ENCODE measurements at places on chromosomes 5 and 9.

DNA sequence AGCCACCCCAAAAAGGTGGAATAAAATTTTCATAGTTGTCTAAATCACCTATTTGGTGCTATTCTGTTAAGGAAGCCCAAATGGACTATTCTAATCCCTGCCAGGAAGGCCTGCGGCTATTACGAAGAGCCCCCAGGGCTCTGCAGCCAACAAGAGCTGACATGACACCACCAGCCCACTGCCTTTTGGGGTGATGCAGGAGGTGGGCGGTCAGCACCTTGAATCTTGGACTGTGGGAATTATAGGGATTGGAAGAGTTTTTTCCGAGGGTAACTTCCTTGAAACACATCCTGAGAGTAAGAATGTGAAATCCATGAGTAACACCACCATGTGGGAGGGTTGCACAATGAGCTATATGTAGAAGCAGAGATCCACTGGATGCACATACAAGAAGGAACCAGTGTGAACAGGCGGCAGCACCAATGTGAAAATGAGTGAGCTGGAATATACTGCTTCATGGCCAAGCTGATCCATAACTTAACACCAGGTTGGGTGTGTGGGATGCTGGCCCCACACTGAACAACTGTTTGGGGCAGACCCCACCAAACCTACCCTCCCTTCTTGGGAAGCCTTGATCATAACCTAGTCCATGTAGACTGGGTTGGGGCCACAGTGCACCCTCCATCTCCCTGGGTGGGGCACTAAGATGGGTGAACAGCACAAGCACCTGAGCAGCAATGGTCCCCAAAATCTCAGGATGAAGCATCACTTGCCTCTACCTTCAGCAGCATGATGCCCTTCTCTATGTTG lies 239.0 kb downstream of the FSTL4 start:
- no peak for DNase-seq

DNA sequence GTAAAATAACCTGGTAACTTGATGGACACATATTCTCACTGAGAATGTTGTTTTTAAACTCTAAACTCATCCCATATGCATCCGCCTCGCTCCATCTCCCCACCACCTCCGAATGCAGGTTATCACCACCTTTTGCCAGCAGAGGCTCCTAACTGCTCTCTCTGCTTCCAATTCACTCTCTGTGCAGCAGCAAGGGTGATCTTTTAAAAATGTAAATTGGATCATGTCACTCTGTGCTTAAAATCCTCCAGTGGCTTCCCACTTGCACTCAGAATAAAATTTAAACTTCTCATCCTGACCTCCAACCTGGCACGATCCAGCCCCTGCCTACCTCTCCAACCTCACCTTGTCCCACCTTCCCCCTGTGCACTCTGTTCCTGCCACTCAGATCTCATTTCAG lies 317.2 kb downstream of the ZSWIM6 start:
- no peak for DNase-seq

DNA sequence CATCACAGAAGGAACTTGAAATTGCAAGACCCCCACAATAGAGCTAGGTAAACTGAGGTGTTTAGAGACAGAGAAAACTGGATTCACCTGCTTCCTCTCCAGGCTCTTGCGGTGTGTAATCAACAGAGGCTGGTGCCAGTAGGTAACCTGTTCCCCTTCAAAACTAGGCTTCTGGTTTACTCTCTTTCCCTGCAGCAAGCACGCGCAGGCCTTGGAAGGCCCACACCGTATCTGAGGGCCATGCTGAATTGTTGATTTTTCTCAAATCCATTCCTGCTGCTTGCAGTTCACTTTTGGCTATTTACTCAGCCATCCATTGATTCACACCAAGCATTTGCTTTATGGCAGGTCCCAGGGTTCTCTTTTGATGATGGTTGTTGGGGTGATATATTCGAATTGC lies 667 bp upstream of the FRRS1L start:
- DNase-seq, result no peak

GRCh38 chr9:134378901-134379338 lies 52.7 kb downstream of the RXRA start:
- DNase-seq, result peak; percentile 99

GRCh38 chr9:136090056-136090735 lies 4.9 kb downstream of the NACC2 start:
- no peak for DNase-seq

DNA sequence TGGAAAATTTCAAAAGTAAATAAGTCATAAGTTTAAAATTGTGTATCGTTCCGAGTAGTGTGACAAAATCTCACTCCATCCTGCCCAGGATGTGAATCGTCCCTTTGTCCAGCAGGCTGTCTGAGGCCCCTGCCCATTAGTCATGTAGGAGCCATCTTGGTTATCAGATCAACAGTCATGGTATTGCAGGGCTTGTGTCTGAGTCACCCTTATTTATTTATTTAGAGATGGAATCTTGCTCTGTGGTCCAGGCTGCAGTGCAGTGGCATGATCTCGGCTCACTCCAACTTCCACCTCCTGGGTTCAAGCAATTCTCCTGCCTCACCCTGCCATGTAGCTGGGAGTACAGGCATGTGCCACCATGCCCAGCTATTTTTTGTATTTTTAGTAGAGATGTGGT lies 30.2 kb downstream of the ITGA2 start:
- no peak for DNase-seq

DNA sequence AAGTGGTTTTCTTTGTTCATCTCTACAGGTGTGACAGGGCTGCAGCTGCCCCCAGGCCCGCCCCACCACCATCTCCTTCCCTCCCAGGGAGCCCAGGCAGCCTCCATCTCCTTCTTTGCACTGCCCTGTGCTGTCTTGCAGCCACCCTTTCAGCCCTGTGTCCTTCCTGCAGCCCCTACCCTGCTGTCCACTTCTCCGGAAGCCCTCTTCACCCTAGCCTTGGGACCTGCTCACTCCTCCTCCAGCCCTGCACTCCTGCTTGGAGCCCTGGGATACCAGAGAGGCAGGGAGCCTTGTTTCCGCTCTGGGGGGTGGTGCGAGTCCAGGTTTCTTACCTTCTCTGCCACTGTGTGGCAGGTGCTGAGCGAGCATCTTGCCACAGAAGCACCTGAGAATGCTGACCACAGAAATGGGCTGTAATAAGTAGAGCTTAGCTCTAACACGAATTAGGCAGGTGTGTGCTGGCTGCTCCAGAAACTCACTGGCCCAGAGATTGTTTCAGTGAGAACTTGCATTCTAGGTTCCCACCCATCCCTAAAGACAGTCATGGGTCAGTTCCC lies 51.3 kb upstream of the GADD45G start:
- DNase-seq, result no peak

DNA sequence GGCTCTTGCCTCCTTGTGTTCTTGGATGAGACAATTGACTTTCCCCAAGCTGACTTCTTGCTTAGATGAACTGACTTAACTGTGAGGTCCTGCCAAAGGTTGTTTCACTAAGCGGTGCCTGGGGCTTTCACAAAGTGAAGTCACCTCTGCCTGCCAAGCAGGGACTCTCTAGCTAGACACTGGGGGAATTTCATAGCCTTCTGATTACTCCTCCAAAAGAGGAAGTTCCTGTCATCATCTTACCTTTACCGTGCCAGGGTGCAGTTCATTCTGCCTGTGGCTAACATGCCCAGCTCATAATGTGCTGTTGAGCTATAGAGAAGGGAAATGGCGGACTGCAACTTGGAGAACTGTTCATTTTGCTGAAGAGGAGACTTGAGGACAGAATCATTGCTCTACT lies 472.0 kb upstream of the WWC1 start:
- no peak for DNase-seq

DNA sequence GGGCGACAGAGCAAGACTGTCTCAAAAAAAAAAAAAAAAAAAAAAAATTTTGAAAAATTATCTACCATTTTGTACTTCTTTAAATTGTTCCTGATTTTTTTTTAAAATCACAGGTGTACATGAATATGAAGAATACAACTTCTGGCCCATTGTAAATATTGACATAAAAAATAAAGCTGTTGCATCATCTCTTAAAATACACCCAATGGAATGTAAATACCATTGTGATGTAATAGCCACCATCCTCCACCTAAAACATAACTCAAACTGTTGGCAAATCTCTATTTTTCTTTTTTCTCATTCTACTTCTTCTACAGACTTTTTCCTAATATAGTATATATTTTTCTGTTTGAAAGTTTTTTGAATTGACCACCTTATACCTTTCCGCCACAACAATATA lies 61.0 kb upstream of the TEX48 start:
- no peak for DNase-seq

DNA sequence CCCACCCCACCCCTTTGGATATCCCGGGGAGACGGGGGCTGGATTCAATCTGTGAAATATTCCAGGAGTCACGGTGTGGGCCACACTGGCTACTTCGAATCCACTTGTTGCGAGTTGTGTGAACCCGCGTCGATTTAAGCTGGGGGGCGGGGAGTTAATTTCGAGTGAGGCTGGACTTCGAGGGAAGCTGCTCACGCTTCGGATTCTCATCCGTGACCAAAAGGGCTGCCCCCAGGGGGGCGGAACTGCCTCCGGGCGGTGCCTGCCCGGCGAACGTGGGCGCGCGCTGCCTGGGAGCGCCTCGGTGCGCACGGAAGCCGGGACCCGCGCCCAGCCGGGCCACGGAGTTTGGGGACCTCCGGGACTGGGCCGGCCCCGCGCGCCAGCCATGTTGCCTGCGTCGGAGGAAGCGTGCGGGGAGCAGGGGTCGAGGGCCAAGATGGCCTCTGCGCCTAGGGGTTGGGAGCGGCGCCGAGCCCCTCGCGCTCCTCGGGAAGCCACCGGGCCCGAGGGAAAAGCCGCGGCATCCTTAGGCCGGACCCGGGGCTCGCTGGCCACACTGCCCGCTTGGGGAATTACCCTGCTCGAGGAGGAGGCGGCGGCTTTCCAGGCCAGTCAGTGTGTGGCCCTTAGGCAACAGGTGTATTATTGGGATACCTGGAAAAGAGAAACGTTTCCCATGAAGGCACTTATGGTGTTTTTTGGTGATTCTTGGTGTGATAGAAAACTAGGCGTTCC lies 975 bp downstream of the OCLN start:
- DNase-seq, result peak; percentile 70

DNA sequence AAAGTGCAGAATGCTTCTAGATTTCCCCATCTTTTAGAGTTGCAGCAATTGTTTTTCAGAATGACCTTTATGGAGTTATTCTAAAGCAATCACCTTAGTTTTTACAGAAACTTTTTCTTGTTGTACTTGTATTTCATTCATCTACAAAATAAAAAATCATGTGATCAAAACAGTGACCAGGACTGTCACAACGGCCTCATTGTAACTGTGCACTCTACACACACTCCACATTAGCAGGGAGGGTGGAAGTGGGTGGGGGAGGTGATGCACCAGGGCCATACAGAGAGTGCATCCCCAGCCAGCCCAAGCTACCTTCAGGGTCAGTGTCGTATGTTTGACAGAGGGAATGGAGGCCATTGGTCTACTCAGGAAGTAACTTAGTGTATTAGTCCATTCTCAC lies 26.9 kb downstream of the EGFLAM start:
- no peak for DNase-seq

DNA sequence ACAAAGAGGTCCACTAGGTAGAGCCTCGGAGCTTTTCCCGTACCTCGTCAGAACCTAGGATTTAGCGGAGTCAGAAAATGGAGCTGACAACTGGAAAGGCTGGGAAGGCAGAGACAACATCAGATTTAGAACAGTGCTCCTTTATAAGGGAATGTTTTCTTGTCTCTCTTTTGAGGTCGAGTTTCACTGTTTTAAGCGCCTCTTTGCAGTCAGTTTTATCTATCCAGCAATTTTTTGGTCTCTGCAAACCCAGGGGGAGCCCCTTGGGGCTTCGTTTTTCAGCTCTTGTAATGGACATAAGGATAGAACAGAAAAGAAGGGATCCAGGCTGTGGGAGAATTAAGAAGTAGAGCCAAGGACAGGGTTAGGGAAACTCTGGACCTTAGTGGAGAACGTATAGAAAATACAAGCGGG lies 80.5 kb downstream of the FNBP1 start:
- DNase-seq, result no peak

- DNase-seq, result no peak
Observed at GRCh38 chr5:23411994-23412393, 95.4 kb upstream of the PRDM9 start.

- no peak for DNase-seq
Observed at GRCh38 chr5:71932131-71932654, 175.1 kb upstream of the MAP1B start.

DNA sequence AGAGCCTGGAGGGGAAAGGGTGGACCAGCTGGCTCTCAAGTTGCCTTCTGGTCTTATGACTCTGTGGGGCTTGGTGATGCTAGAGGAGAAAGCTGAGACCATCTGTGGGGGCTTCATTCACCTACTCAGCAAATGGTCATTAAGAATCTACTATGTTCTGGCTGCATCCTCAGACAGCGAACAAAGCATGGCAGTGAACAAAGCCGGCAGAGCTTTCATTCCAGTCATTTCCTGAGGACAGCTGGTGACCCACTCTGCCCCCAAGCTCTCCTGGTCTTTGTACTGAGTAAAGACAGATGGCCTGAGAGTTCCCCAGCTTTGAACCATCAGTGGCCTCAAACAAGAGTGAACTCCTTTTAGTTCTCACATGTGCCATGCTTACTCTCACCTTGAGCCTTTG lies 48.0 kb downstream of the FGF1 start:
- no peak for DNase-seq

DNA sequence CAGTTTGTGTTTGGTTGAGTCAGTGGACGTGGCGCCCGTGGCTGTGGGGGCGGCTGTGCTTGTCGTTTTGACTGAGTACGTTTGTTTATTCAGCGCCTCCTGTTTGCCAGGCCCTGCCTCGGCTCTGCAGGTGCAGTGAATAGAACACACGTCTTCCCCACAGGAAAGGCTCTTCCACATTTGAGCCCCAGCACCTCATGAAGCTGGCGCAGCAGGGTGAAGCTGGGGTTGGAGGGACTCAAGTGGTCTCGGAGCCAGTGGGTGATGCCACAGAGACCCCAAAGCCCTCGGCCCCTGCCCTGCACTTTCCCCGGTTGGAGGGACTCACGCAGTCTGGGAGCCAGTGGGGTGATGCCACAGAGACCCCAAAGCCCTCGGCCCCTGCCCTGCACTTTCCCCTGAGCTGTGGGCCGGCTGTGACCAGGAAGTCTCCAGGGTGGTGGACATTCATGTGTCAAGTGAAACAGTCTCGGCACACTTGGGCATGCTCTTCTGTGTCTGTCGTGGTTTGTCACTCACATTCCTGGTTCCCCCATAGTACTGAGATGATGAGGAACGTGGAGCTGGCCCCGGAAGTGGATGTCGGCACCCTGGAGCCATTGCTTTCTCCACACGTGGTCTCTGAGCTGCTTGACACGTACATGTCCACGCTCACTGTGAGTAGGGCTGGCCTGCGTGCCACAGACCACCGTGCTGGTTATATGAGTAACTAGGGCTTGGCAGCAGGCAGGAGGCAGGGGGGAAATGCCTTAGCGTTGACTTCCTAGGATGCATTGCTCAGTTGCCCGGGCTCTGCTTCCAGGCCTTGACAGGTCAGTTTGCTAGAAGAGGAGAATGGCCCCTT lies 13.6 kb downstream of the EXOC3 start:
- DNase-seq, result no peak

- no peak for DNase-seq
Observed at GRCh38 chr5:174106997-174107655, 61.6 kb downstream of the NSG2 start.

GRCh38 chr5:95446560-95447221 lies 55.5 kb downstream of the FAM81B start:
- no peak for DNase-seq

All from T47D (cell line).